CD4-positive, alpha-beta T cell treated with Interleukin-10 for 1 hour (primary cell): ENCODE measurements at places on chromosomes 2 and 18.

- DNase-seq = no peak
Measured at GRCh38 chr2:104658904-104659591, 194.9 kb upstream of the POU3F3 start.

DNA sequence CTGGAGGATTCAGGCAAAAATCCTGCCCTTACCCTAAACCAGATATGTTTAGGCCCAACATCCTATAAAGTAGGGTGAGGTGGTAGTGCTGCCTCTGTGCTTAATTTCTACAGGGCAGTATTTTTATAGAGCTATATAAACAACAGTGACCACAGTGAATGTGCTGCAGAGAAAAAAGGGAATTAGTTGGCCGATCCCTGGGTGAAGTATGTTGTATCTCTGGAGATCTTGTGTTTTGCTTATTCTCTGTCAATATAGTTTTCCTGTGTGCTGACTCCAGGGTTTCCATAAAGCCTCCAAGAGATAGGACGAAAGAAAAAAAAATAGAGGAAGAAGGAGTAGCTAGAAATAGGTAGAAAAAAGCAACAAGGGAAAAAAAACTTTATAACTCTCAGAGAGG, 88.9 kb upstream of the THOC1 start:
- no peak for DNase-seq

DNA sequence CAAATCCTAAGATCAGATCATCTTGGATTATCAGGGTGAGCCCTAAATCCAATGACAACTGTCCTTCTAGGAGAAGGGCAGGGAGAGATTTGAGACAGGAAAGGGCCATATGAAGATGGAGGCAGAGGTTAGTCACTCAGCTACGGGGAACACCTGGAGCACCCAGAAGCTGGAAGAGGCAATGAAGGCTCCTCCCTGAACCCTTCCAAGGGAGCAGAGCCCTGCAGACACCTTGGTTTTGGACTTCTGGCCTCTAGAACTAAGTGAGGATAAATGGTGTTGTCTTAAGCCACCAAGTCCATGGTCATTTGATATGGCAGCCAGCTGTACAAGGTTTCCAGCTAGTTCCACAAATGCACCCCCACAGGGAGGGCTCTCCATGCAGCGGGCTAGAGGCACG, 6.9 kb upstream of the PTPN2 start:
- no peak for DNase-seq

DNA sequence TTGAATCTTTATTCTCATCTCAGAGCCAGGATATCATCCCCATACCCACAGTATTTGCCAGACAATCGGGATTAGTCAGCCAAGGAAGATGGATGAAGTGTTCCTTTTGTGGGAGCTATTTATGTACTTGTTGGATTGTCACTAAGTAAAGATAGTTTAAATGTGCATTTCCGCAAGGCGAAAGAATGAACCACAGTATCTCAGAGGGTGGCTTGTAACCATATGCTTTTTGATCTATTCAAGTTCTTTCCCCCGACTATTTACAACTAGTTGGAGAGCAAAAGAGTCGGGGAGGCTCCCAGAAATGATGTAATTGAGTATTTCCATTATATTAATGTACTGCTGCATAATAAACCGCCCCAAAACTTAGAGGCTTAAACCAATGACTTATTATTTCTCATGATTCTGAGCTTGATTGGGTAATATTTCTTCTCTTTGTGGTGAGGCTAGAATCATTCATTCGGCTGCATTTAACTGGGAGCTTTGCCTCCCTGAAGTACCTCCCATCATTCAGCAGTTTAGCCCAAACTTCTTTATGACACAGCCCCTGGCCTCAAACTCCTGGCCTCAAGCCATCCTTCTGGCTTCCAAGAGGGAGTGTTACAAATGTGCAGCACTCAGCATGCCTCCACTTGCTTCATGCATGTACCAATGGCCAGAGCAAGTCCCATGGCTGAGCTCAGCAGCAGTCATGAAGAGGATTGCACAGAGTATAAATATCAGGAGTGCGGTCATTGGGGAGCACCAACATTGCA, 423.7 kb downstream of the METTL4 start:
- no peak for DNase-seq

DNA sequence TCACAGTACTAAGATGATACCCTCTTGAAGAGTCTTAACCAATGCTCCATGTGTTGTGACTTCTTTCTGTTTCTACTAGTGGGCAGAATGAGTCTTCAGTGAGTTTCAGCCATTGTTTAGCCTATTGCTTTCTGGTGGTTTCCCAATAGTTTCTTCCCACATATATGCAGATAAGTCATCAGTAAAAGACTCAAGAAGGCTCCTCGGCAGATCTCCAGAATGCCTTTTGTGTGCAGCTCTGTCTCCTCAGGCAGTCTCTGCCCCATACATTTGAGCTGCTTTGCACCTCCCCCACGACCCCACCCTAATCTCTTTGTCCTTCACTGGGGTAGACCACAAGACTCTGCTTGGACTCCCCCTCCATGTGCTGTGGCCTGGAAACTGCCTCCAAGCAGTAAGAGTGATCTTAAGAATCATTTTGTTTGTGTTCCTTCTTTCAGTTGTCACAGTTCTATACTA, 71.6 kb upstream of the CHRNA1 start:
- peak; percentile 9 for DNase-seq

DNA sequence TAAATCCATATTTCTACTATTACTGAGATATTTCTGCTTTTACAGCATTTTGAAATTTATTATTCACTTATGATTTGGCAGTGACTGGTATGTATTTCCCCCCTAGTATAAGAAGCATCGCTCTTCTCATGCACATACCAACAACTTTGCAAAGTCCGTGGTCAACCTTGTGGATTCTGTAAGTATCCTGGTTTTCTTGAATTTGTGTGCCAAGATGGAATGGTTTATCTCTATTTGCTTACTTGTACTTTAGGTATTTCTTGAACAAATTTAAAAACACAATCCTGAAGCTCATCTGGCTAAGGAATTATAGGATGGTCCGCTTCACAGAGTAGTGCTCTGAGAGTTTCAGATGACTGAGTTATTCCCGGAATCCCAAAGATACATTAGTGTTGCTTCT, 85.0 kb upstream of the FAM237A start:
- DNase-seq = no peak

GRCh38 chr2:113203217-113203530, 29.4 kb downstream of the PSD4 start:
- DNase-seq = no peak

- DNase-seq = no peak
Measured at GRCh38 chr18:58186258-58186948, 142.4 kb downstream of the NEDD4L start.

DNA sequence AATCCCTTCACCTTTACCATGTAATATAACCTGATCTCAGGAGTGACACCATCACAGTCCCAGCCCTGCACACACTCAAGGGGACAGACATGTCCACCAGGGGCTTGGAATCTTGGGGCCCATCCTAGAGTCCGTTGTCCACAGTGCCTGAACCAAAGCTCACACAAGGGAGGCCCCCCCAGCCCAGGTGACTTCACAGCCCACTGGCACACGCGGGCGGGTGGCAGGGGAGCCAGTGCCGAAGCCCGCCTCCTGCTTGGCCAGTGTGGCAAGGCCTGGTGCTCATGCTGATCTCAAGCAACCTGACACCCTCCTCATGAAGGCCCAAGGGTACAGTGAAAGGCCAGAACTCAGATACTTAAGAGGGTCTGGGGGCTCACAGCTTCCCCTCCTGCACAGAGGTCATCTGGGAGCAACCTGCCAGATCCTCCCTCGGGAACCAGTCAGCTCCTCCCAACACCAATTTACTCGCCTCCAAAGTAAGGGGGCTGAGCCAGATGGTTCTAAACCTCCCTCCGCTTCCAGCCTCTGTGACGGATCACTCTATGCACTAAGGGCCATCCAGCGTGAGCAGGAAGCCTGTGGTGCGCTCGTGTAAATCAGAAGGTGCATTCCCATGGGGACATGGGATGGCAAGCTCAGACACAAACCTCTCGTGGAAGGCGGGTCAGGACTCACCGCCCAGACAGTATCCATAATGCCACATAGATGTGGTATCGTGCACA, 3.2 kb upstream of the RAB17 start:
- DNase-seq = no peak

DNA sequence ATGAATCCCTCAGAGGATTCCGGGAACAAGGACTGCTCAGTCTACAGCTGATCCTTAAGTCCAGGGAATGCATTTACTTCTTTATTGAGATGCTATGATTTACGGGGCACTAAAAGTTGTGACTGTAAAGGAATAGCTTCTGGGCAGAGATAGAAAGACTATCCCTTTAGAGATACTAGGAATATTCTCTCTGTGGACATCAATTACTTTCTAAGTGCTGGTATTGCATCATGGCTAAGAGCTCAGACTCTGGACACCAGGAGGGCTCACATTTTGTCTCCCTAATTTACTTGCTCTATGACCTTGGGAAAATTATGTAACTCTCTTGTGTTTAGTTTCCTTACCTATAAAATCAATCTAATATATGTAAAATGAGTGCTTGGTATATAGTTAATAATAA, 131.4 kb downstream of the AKAIN1 start:
- DNase-seq = no peak

- DNase-seq = no peak
Measured at GRCh38 chr2:154623819-154624218, 74.7 kb upstream of the KCNJ3 start.

GRCh38 chr2:33302348-33302747, 174.1 kb upstream of the RASGRP3 start:
- no peak for DNase-seq

GRCh38 chr2:215431778-215432758, 3.8 kb downstream of the FN1 start:
- DNase-seq = no peak

- DNase-seq = no peak
Measured at GRCh38 chr2:3403587-3404334, 24.3 kb downstream of the TRAPPC12 start.

- DNase-seq = no peak
Measured at GRCh38 chr2:198890490-198890889, 567.2 kb downstream of the SATB2 start.
